ENCODE measurements at places on chromosomes 6 and 20.

GRCh38 chr6:154649721-154650120 lies 83.5 kb upstream of the SCAF8 start:
- no peak for DNase-seq

DNA sequence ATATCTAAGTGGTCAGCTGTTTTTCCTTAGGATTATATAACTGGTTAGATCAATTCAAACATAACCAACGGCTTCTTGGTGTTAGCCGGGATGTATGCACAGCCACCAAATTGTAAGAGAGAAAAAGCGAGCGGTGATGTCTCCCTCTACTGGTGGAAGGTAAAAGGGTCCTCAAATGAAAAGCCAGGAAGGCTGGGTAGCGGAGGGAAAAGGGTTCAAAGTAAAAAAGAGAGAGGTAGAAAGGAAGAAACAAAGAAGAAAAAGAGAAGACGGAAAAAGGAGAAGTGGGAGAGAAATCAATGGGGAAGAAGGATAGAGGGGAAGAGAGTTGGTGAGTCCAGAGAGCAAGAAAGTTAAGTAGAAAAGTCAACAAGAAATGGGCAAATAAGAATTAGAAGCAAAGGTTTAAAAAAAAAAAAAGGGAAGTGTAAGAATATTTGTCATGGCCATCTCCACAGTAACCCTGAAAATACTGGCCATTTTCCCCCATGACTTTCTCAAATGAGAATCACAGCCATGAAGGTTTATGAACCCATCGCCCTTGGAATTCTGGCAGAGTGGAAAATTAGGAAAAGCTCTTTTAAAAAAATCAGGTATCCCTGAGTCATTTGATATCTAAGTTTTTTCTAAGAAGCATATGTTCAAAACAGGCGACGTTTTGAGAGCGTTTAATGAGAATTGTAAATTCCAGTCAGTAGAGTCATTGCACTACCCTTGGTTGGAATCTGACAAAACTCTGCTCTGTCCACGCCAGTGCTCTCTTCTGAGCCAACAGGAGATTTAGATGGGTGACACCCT lies 155.6 kb upstream of the SNX9 start:
- peak; percentile 59 for DNase-seq

DNA sequence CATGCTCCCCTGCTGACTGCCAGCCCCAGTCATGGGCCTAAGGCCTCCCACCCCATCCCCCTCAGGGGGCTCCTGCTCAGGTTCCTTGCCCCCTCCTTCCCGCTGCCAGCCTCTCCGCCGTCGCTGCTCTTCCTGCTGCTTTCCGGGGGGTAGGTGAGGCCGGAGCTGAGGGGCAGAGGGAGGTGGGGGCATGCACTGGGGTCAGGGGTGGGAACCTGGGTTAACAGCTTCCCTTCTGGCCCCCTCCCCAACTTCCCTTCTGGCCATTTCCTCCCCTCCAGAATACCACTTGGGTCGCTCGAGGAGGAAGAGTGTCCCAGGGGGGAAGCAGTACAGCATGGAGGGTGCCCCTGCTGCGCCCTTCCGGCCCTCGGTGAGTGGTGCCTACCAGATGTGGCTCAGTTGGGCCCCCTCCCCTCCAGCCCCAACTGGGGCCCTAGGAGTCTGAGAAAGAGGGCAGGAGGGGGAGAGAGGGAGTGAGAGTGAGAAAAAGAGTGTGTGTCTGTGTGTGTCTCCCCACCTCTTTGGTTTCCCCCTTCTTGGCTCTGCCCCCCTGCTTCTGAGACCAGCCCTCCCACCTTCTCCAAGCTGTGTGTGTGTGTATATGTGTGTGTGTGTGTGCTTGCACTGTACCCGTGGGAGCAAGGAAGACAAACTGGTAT lies 12.1 kb downstream of the SYNGAP1 start:
- DNase-seq = no peak

GRCh38 chr6:116390581-116390980 lies 19.8 kb downstream of the DSE start:
- DNase-seq = no peak

DNA sequence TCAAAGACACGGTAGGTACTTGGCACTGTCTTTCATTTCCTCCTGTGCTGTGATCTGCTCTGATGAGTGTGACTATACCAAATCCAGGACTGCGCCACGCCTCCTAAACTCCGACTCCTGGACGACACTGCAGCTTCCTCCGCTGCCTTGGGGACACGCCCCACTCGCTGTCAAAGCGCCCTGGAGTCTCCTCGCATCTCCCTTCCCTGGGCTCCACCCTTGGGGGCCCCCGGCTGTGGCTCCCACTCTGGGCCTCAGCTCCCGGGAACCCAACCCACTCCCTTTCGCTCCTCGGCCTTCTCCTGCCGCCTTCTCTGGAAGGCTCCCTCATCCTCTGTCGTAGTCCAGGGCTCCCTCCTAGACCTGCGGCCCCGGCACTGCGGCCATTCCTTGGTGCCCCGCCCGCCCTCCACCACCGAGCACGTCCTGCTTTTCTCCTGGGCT lies 61.2 kb downstream of the RSPH3 start:
- no peak for DNase-seq

- DNase-seq = no peak
Observed at GRCh38 chr20:64211874-64212658, 43.5 kb upstream of the PCMTD2 start.

GRCh38 chr6:43089467-43089866 lies 13.4 kb downstream of the PTK7 start:
- DNase-seq = no peak

GRCh38 chr20:24756292-24757025 lies 192.6 kb upstream of the CST7 start:
- DNase-seq = no peak

GRCh38 chr6:35320031-35320410 lies 22.3 kb upstream of the PPARD start:
- no peak for DNase-seq

GRCh38 chr6:52871621-52872020 lies 31.0 kb upstream of the GSTA5 start:
- no peak for DNase-seq

DNA sequence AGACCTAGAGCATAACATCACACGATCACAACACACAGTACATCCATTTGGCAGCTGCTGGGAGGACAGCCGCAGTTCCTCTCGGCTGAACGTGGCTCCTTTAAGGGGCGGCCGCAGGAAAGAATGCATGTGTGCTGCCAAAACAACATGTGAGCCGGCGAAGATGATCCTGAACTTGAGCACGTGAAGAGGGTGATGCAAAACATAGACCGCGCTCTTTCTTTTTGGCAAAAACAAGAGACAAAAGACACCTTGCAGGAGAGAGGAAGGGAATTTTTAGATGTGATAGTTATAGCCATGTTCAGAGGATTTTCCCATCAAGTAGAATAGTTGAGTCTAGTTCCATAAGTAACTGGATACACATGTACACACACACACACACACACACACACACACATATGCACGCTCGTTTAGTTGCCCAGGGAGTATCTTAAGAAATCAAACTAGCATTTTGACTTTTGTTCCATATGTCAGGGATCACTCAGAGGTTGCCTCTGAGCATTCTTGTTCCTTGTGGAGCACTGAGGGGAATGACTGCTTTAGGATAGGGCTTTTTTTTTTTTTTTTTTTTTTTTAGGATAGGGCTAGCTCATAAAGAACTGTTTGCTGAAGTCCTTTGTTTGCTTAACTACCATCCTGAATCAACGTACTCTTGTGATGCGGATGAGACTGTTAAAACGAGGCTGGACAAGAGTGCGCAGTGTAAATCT lies 21.7 kb upstream of the RANBP9 start:
- peak; percentile 67 for DNase-seq
